NK-92 treated with Interleukin-12 subunit alpha and Interleukin-12 subunit beta, amount 100 ng/mL, for 24 hours (cell line): ENCODE measurements at places on chromosomes 2 and 18.
A peak's percentile ranks its signal among the peaks of the same experiment; 100 is the strongest.

DNA sequence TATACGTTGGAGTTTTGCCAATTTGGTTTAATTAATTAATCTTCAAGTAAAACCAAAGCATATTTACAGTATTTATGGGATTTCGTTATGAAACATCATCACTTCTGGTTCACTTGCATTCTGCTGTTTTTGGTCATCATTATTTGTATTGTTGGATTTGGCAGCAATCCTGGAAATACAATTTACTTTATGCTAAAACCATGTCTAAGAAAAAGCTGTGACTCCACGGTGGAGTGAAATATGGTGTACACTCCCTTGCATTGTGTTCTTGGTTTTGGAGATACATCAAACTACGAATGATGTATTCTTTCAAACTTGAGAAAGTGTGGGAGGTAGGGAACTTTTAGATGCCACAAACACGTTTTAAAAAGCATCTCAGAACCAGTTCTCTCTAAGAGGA lies 106.4 kb downstream of the CTAGE1 start:
- no peak for DNase-seq

GRCh38 chr2:234919711-234920110 lies 32.1 kb upstream of the SH3BP4 start:
- DNase-seq, result no peak

DNA sequence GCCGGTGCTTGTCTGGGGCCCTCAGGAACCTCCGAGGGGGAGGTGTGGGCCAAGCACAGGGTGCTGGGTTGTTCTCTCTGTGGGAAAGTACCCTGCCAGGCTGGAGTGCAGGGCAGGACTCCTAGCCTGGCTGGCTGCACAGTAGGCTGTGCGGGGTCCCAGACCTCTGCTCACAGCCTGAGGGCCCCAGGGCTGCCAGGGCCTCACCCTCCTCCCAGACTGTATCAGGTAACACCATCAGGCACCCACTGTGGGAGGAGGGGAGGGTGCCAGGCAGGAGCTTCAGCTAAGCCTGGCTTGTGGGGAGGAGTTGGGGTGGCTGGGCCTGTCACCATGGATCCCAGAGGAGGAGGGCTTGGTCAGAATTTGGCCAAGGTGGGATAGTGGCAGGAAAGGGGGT lies 211.9 kb upstream of the SMAD2 start:
- no peak for DNase-seq

DNA sequence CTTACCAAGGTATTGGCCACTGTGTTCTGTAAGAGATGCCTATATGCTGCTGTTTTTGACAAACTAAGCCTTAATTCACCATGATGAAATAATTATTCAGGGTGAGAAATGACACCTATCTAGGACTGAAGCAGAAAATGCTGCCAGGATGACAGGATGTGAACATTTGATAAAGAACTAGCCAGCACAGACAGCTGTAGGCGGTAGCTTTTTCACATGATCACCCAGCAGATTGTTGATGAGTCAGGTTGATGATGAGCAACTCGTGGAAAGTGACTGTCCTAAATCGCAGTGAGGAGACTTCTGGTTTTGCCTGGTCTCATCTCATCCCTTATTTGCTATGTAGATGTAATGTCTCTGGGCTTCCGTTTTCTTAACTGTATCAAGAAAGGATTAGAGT lies 144.1 kb downstream of the PRPF40A start:
- DNase-seq, result peak; percentile 17

GRCh38 chr18:49096021-49096420 lies 145.3 kb upstream of the SMAD7 start:
- no peak for DNase-seq

DNA sequence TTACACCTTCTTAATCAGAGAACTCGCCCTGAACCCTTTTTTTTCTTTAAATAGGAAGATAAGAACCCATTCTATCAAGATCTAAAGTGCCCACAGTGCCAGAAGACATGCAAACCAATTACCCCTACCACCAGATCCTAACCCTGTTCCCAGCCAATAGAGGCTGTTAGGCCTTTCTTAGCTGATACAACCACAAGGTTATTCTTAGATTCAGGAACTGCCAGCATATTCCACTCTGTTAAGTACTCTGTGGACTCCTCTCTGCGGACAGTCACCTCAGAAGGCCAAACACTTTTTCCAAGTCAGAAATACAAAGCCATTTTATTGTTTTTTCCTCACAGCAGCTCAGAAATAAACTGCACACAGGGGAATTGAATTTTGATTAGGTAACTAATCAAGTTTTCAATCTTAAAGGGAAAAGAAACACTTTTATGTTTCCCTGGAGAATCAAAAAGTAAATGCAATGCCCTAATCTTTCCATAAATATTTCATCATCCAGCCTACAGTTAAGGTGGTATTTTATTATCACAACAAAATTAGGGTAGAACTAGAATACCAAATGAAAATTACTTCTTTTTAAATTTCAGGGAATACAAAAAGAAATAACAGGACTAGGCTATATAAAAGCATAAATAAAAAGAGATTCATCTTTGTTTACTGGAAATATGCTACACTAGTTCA lies 111.4 kb downstream of the NBAS start:
- DNase-seq, result no peak

- no peak for DNase-seq
Observed at GRCh38 chr18:55470826-55471225, 117.2 kb downstream of the TCF4 start.

DNA sequence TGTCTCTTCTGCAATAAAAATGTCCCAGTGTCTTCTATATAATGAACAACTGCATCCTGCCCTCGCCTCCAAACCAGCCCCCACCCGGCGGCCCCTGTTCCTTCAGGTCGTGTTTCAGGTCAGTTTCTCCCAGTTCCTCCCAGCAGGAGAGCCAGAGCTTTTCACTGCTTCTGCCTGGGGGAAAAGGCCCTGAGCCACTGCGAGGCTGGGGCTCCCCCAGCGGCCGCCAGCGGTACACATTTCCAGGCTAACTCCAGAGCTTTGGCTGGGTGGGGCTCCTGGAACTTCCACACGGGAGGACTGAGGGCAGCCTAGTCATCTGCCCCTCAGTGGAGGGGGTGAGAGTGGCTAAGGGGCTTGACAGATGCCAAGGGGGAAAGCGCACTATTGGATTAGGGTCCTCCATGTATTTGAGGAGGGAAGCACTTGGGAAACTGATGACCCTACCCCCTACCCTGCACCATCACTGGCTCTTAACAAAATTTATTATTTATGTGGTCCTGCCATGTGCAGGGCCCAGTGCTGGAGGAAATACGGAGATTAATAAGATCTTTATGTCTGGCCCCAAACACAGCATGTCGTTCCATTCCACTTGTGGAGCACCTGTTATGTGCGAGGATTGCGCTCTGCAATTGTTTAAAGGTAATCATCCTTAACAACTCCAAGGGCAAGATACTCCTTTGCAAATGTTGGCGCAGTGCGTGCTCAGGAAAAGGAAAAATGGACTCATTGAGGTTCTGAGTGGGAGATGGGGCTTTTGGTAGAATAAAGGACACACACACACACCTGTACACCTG lies 17.3 kb upstream of the CYS1 start:
- DNase-seq, result peak; percentile 8

GRCh38 chr18:12421732-12422131 lies 14.0 kb downstream of the PRELID3A start:
- DNase-seq, result no peak

- no peak for DNase-seq
Observed at GRCh38 chr2:157290525-157290924, 33.0 kb downstream of the GALNT5 start.

- no peak for DNase-seq
Observed at GRCh38 chr2:52429171-52429570, 1338.4 kb upstream of the CHAC2 start.

- no peak for DNase-seq
Observed at GRCh38 chr18:69755041-69755440, 192.6 kb downstream of the CD226 start.

DNA sequence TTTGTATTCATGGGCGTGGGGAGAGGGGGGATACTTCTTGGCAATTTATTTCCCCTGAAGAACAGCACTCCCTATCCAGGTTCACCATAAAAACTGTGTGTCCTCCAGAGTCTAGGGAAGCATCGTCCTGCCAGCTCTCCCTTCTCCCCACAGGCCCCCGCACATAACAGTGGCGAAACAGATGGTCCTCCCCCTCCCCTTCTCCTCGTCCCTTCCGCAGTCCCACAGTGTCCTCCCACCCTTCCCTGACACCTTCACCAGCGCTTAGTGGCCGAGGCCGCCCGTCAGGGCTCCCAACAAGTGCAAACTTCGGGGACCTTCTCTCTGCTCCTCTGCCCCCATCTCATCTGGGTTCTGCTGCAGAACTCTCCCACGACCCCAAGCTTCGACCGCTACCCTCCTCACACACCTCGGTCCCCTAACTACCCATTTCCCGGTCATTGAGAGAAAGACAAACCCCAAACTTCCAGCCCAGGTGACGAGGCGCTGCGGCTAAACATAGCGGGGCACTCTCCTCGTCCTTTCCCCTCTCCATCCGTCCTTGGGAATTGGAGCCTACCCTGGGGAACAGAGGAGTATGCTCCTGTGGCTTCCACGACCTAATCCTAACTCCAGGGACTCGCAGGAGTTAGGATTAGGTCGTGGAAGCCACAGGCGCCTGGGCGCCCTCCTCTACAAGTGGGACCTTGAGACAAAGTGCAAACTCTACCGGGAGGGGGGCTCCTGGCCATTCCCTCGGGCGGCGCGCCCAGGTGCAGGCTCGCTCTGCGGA lies 971 bp downstream of the ZNF385B start:
- no peak for DNase-seq

DNA sequence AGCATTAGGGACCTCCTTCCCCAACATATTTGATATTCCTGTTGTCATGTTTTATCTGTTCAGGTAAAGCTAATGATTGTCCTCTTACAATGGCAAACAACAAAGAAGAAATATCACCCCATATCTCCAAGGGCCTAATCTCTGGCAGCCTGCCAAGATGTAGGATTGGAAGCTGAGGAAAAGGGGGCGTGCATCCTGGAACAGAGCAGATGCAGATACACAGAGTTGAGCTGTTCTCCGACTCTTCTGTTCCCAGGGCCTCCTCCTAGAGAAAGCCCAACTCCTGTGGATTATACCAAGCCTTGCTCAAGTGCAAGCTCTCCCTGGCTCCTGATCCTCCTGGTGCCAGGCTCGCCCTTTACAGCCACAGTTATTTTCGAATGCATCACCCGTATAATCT lies 35.2 kb upstream of the CD207 start:
- DNase-seq, result no peak

- peak; percentile 41 for DNase-seq
Observed at GRCh38 chr2:161122772-161123530, 37.3 kb upstream of the TANK start.

DNA sequence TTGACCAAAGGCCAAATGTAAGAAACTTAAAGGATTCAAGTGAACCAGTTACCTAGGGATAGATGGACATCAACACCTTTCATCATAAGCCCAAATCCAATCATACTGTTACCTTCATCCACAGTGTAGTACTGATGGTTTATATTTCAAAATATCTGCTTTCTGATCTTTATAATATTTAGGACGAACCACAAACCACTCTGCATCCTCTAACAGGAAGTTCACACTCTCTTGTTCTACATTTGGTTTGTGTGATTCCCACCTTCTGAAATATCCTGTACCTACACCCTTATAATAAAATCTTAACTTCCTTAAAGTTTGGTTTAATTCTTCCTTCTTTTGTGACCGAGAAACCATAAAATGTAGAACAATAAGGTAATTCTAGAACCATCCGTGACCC lies 535.7 kb upstream of the CHAC2 start:
- no peak for DNase-seq

GRCh38 chr2:64485961-64486360 lies 32.0 kb downstream of the LGALSL start:
- DNase-seq, result no peak

DNA sequence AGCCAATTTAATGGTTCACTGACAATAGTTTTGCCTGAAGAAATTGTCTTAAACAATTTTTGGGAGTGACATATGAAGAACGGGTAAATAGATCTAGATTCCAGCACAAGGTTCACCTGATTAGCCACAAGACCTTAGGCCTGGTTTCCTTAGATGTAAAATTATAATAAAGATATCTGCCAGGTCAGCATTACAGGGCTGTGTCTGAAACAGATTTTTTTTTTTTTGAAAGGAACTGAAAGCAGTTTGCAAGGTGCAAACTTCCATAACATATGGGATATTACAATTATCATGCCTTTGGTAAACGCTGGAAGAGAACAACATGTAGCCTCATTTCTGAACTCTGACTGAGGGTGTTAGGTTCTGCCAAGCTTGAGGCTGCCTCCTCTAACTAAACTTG lies 599.4 kb downstream of the ERBB4 start:
- DNase-seq, result no peak

DNA sequence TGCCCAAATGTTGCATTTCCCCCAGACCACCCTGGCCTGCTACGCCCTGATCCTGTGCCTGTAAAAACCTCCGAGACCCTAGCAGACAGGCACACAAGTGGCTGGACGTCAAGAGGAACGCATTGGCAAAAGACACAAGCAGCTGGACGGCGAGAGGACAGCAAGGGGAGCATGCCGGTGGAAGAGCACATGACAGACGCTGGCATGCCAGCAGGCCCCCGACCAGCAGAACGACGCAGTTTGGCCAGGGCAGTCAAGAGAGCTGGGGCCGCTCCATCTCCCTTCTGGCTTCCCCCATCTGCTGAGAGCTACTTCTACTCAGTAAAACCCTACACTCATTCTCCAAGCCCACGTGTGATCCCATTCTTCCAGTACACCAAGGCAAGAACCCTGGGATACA lies 42.1 kb downstream of the SAP130 start:
- DNase-seq, result no peak

- DNase-seq, result no peak
Observed at GRCh38 chr2:120224735-120225548, 1.7 kb upstream of the TMEM185B start.
